ENCODE measurements at places on chromosomes 4 and X.

DNA sequence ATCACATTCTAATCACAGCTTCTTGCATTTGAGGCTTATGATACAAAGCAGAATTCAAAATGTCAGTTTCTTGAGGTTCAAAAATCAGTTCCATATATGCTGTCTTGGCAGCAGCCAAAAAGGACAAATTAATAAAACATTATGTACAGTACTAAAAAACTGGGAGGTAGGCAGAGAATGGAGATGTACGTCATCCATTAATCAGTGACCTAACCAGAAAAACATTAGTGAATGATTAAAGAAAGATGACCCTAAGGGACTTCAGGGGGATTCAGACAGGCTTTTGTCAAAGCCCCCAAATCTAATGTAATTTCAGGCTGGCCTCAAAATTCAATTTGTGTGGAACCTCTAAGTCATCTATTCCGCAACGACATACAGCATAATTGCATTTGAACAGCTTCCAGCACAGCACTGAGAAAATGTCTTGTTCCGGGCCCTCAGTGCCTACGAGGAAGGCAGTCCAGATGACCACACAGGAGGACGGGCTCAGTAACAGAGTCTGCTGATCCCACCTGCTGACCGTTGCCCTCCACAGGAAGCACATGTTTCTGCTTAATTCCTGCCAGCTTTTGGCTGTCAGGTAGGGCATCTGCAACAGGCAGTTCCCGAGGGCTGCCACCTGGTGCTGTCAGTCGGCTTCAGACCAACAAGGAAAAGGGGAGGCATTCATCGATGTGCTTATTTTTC is 83.8 kb upstream of the HHIP start:
- DNase-seq = no peak

- no peak for DNase-seq
Observed at GRCh38 chr4:74621616-74622015, 172.7 kb downstream of the BTC start.

GRCh38 chr4:129899849-129900248 is 803.9 kb downstream of the C4orf33 start:
- no peak for DNase-seq

DNA sequence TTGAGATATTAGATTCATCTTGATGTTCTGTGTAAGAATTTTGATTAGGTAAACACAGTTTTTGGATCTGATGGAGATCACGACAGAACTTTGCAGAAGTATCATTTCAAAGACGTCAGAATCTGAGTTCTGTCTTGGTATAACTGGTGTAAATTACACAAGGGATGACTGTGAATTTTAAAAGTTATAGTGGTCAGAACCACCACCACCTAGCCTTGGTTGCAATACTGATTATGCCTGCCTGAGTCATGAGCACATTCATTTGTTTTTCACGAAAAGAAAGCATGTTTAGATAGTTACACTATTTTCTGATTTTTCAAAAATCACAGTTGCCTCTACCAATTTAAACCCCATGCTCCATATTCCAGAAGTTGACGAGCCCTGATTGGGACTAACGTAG is 54.8 kb downstream of the ZFX start:
- DNase-seq = no peak

DNA sequence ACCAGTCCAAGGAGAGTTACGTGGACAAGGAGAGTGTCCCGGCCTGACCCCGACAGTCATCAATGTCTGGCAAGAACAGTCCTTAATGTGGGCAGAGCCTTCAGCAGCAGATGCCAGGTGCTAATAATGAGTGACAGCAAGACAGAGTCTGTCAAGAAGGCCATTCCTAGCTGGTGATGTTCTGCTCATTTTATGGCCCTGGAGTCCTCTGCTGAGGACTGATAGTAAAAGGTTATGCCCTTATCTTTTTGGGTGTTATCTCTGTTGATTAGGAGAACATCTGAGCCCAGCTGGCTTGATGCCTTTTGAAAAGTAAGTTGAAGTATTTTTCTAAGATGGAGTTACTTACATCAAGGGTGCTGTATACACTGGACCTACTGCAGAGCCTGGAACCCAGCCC is 67.3 kb downstream of the SLC34A2 start:
- no peak for DNase-seq

- no peak for DNase-seq
Observed at GRCh38 chr4:118773429-118773792, 62.5 kb downstream of the SEC24D start.

DNA sequence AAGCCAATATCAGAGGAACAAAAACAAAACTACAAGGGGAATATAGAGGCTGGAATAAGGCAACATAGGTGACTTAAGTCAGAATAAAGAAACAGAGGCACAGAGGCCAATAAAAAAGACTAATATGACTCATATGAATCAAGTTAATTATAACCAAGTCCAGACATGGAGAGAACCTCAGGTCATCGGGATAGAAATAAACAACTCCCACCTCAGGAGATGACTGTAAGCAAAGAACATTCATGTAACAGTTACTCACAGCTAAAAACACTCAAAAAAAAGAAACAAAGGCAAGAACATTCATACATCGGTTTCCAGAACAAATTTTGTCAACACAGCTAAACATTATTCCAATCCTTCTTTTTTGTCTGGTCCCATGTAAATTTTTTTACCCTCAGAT is 60.3 kb upstream of the RXFP1 start:
- DNase-seq = no peak

DNA sequence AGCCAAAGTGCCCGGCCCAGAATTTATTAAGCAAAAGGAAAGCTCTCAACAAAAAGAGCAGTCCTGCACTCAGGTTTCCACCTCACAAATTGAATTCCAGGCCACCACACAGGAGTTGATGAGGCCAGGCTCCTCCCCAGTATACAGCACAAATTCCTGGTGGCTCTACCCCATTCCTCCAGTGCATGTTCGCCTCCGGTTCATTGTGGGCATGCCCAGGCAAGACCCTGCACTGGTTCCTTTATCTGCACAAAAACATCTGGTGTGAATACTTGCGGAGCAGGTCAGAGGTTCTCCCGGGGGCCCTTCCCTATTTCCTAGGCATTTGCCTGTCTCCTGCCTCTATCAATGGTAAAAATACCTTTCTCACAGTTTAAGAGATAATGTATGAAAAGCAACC is 195.2 kb upstream of the ANXA10 start:
- no peak for DNase-seq

DNA sequence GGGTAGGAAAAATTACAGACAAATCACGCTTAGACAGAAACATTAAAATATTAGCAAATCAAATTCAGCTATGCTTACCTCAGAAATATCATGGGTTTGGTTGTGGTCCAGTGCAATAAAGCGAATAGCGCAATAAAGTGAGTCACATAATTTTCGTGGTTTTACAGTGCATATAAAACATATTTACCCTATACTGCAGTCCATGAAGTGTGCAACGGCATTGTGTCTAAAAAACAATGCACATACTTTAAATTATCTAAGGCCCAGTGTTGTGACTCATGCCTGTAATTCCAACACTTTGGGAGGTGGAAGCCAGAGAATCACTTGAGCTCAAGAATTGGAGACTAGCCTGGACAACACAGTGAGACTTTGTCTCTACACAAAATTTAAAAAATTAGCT is 195.7 kb upstream of the IL1RAPL1 start:
- no peak for DNase-seq

DNA sequence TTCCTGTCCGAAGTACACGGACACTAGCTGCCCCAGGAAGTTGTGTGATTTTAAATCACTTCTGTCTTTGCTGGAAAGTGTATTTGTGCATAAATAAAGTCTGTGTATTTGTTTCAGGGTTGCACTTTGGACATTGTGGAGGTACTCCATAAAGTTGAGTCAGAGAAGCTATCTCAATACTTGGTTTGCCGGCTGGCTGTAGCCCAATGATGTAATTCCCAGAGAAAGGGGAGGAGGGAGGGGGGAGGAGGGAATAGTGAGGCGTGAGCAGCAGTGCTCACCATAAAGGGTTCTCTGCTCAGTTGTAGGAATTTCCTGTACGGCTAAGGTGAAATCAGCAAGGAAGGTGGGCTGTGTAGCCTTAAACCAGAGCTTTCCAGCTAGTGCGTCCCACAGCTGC is 7.5 kb downstream of the APEX2 start:
- no peak for DNase-seq

DNA sequence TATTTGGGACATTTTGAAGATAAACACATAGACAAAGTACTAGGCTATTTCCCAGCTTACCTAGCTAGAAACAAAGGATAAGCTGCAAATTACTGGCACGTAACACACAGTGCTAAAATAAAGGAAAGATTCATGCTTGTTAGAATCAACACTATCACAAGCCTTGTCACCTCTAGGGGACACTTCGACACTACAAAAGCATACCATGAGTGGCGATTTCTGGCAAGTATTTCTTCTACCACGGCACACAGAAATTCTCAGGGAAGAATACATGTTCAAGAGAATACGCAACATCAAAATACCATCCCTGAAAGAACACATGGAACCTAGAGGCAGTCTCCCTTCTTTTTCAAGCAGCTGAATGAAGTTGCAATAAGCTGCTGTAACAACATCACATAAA is 5.1 kb downstream of the MECP2 start:
- DNase-seq = no peak

DNA sequence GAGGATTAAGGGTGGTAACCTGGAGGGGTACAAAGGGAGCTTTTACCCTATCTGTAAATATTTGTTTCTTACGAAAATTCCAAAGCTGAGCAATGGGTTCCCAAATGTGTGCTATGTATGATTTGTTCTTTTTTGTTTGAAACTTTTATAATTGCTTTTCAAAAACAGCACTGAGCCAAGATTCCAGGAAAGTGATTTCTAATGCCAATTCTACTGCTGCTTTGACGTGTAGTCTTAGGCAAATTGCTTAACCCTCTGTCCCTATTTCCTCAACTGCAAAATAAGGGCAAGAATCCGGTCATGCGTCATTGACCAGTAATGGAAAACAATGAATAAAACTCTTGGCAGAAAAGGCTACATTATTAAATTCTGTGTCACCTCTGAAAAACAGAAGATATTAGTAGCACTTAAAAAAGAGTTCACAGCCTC is 454.7 kb downstream of the IL15 start:
- no peak for DNase-seq

DNA sequence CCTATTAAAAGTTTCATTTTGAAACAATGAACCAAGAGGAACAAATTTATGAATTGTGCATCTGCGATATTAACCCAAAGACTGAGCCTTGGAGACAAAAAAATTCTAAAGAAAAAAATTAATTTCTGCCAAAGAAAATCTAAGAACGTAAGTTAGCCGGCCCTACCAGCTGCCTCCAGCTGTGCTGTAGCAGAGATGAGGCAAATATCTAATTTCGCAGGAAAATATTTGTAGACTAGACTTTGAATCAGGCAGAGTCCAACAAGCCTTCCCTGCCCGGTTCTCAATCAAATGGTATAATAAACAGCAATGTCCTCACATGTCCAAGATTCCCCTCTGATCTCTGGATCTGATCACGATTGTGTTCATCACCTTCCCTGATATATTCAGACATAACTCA is 21.2 kb upstream of the SMIM20 start:
- no peak for DNase-seq

GRCh38 chrX:48492293-48492910 is 16.4 kb upstream of the PORCN start:
- no peak for DNase-seq

GRCh38 chr4:109406337-109406931 is 27.2 kb upstream of the SEC24B start:
- DNase-seq = no peak

- DNase-seq = no peak
Observed at GRCh38 chr4:2266181-2266580, 4.3 kb upstream of the MXD4 start.

GRCh38 chr4:138005486-138005885 is 236.7 kb downstream of the SLC7A11 start:
- DNase-seq = no peak

GRCh38 chr4:16582036-16582435 is 316.4 kb downstream of the LDB2 start:
- DNase-seq = no peak

DNA sequence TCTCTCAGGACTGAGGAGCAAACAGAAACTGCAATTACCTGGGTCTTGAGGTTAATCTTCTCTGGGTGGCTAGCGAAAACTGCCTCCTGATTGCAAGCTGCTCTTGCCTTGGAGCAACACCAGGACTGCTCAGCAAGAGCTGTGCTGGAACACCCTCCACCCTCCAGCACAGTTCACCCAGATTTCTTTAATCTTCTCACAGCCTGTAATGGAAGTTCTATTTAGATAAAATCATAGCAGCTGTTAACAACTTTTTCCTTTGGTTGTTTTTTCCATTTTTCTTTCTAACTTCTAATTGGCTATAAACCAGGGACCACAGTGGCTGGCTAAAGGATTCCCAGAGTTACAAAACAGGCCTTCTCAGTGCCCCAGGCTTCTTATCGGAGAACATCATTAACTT is 36.3 kb downstream of the OPHN1 start:
- DNase-seq = no peak

- DNase-seq = no peak
Observed at GRCh38 chr4:68378226-68378625, 28.3 kb upstream of the YTHDC1 start.

- DNase-seq = no peak
Observed at GRCh38 chrX:127466211-127466610, 586.0 kb downstream of the ACTRT1 start.

DNA sequence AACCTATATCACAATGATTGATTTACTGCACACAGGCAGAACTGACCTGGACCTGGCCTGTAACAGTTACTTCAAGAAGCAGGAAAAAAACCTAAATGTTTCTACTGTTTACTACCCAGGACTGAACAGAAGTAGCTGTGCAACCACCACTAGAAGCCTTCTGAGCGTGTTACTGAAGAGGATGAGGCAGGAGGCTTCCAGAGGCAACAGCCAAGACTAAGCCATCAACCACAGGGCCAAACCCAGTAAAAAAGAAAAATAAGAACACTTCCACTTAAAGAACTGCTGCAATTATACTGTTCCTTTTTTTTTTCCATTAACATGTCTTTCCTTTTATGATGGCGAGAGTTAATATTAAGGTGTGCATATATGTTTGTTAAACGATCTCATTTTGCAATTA is 29.4 kb upstream of the TTC29 start:
- DNase-seq = no peak

- DNase-seq = no peak
Observed at GRCh38 chrX:13669246-13669737, 16.4 kb downstream of the TCEANC start.

- no peak for DNase-seq
Observed at GRCh38 chrX:43121637-43122036, 343.7 kb upstream of the PPP1R2C start.

- no peak for DNase-seq
Observed at GRCh38 chr4:123977641-123978081, 581.1 kb downstream of the SPRY1 start.

- no peak for DNase-seq
Observed at GRCh38 chr4:78297116-78297800, 240.1 kb downstream of the FRAS1 start.

DNA sequence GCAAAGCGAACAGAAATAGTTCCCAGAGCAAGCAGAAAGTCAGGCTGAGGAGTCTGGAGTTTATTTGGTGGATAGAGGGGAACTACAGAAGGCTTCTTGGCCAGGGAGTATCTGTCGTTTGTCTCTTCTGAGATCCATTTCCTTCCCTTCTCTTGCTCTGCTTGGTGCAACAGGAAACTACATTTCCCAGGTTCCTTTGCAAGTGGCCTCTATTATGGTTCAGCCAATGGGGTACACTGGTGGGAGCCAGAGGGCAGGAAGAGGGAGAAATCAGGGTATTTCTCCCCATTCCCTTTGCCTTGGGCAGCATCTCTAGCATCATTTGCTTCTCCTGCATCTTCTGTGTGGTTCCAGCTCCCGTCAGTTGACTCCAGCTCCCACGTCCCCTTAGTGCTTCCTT is 142.1 kb downstream of the BCOR start:
- no peak for DNase-seq
